HCT116 (cell line): ENCODE measurements at places on chromosomes 12 and 14.

GRCh38 chr12:123115409-123116121 is 35.3 kb downstream of the PITPNM2 start:
- no peak for DNase-seq

DNA sequence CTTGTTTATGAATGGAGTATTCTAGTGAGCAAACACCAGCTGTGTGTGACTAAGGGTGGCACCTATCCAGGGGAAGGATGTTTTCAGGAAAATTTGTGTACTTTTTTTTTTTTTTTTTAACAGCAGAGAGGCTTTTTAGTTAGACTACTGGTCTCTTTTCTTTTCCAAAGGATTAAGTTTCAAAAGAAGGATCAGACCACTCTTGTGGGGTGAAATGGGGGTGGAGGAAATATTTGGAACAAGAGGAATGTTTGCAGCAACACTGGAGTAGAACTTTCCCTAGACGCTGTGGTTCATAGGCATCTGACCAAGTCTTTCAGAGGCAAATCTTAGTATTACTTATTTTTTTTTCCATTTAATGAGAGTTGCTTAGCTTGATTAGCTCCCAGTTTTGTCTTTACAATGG is 21.1 kb downstream of the NUBPL start:
- no peak for DNase-seq

GRCh38 chr14:37482428-37482827 is 112.6 kb downstream of the FOXA1 start:
- no peak for DNase-seq

DNA sequence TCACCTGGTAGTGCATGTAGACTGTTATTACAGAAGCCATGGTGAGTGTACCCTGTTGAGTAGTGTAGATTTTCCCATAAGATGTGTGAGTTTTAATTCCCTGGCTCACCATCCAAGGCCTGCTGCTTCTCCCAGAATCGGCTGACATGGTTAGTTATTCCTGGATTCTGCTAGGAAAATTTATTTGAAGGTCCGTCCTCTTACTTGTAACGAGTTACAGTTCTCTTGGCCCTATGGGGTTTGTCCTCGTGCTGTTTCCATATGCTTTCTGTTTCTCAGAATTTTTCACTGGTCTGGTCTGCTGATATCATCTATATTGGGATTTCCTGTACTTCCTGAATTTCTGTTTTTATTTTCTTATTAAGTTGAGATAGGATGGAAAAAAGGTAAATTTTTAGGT is 423.3 kb upstream of the RGS6 start:
- DNase-seq, result no peak
